ENCODE measurements at places on chromosomes 1 and 21.

- DNase-seq, result peak; percentile 53
These were observed 48.9 kb downstream of the HLCS start for GRCh38 chr21:36917471-36918158.

GRCh38 chr1:10415211-10415930 lies 14.9 kb upstream of the CENPS start:
- no peak for DNase-seq

DNA sequence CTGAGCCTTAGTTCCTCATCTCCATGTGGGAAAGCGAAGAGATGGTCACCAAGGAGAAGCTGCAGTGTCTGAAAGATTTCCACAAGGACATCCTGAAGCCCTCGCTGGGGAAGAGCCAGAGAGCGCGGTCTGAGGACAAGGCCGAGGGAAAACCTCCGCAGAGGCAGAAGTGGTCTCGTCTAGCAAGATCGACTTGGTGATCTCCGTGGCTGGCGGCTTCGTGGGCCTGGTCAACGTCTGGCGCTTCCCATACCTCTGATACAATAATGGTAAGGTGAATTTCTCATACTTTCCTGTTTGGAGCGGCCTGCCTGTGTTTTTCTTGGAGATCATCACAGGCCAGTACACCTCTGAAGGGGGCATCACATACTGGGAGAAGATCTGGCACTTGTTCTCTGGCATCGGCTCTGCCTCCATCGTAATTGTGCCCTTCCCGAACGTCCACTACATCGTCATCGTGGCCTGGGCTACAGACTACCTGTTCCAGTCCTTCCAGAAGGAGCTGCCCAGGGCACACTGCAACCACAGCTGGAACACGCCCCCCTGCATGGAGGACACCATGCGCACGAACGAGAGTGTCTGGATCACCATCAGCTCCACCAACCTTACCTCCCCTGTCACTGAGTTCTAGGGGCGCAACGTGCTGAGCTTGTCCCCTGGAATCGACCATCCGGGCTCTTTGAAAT lies 841.1 kb upstream of the TMPRSS15 start:
- DNase-seq, result peak; percentile 36

DNA sequence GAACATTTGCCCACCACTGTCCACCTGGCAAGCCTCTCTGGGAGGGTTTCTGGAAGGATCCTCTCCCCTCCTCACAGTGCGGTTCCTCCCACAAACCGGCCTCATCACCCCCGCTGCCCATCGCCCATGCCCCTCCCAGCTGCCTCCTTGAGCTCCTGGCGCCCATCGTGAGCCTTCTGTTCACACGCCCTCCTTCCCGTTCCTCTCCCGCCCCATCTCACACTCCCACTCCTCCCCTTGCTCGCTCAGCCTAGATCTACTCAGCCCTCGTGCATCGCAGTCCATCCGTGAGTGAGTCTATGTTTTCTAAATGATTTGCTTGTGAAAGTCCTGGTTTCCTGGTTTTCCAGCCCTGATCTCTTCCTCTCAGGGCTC lies 119.1 kb upstream of the C1orf174 start:
- DNase-seq, result no peak

DNA sequence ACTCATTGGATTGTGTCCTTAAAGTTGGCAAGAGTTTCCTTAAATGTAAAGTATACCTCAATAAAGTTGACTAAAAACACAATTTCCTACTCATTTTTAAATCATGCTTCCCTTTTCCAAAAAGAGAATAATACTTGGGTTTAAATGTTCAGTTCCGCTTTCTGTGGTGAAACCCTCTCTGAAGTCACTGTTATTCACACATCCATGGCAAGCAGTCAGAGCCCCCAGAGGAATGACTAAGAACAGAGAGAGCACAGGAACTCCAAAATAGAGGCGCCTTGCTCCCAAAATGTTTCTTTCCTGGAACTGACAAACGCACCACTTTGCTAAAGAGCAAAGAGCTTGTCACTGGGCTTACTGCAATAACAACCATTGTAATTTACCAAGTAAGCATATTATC lies 142.5 kb downstream of the TIAM1 start:
- no peak for DNase-seq

DNA sequence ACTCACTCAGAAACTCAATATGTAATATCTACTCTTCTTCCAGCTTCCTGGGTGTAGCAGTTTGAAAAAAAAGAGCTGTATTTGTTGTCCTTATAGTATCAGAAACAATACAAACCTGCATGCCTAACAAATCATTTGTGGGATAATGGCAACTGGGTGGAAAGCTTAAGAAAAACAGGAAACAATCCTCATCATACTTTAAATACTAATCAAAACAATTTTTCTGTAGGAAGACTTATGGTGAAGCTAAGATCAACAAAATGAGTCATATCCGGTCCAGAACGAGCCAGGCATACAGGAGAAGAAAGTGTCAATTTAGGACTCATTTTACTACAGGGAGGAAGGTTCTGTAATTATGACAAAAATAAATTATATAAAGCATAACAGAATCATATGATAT lies 181.8 kb upstream of the ADGRL4 start:
- DNase-seq, result no peak

DNA sequence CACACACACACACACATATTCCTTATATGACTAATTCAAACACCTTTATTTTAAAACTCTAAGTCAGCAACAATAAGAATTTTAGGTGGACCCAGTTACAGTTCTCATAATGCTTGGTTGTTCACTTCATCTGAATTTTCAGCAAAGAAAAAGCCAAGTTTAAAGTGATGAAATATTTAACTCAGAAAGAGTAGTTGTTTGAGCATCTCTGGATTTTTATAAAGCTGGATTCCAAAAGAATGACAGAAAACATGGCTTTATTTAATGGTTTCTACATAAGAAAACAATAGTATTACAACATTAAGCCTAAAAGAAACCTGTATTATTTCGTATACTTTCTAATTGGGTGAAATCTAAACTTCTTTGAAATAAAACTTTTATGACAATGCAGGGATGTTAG lies 54.2 kb upstream of the ADAMTS5 start:
- DNase-seq, result no peak

DNA sequence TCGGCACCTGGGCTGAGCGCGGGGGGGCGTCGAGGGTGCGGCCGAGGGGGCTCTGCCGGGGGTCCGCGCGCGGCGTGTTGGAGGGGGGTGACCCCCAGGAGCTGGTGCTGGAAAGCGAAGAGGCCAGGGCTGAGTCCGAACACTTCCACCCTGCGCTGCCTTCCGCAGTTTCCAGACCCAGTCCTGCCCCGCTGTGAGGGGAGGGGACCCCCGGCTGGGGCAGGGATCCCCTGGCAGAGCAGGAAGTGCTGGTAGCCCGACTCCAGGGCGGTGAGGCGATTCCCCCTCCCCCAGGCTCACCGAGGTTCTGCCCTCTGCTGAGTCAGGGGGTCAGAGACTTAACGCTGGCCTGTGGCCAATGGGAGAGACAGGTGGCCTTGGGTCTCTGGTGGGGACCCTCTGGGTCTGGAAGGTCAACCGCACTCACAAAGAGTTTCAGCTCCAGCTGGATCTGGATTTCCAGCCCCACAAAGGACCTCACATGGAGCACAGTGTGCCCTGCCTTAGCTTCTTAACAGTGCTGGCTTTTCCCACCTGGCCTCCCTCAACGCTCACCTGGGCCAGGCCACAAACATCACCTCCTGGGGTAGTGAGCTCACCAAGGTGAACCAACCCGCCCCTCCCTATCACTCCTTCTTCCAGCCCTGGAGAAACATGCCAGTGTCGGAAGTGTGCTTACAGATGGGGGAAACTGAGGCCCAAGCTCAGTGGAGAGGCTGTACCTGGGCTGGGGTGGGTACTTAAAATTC lies 39.8 kb upstream of the SYNC start:
- DNase-seq, result peak; percentile 71

- DNase-seq, result peak; percentile 67
These were observed 773 bp downstream of the CHD1L start for GRCh38 chr1:147243228-147243685.

- no peak for DNase-seq
These were observed 1.0 kb upstream of the PPIE start for GRCh38 chr1:39737546-39738169.

- DNase-seq, result no peak
These were observed 53.6 kb downstream of the POFUT2 start for GRCh38 chr21:45234127-45234526.

- no peak for DNase-seq
These were observed 142.6 kb downstream of the KAZN start for GRCh38 chr1:14741082-14741481.

DNA sequence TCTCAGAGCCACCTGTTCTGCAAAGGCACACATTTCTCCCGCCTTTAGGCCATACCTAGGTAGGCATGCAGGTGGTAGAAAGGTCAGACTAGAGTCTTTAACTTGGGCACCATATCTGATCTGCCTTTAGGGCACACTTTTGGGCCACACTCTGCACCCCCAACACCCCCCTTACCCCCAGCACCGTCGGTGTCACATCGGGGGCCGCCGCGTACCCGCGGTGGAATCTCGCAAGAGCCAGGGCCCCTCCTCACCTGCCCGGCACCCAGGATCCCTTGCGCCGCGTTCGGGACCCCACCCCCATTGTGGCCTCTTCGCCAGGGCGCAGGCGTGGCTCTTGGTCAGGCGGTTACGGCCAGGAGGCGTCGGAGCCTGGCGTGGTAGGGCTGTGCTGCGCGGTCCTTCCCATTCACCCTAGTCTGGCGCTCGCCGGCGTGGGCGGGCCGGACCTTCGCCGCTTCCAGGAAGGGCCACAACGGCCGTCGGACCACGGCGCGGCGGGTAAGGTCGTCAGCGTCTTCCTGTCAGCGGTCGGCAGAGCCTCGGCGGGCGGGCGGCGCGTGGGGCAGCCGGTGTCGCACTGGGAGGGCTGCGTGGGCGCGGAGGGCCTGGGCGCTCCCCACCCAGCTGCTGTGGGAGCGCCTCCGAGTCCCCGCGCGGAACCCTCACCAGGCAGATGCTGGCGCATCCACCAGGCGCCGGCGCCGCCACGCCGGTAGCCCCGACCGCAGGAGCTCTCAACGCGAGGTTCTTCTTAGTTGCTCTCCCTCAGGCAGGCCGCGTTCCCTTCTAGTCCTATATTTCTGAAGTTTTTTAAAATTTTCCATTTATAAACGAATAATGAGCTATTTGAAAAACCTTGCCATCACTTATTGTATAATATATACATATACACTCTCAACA lies at the start of gene DNAH14:
DNAH14 (plus strand) TSS at position 341 of the 903 bp plus-strand sequence. CDS start 23,028 bp downstream, outside the sequence.
- DNase-seq, result peak; percentile 91

GRCh38 chr1:200035397-200035955 lies 8.0 kb downstream of the NR5A2 start:
- no peak for DNase-seq

DNA sequence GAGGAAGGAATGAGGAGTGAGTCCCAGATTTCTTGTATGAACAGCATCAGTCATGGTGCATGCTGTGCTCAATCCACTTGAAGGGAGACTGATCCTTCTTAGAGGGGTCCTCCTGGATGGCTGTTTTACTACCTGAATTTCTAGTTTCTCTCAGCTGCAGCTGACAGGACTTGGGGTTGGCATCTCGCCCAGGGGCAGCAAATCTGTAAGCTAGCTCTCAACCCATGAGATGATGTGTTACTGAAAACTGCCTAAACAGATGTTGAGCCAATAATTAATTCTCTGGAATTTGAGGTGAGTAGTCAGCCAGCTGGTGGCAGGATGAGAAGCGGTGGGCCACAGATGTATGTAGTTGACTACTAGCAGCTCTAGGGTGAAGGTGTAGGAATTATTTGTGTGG lies 19.6 kb downstream of the BACH1 start:
- DNase-seq, result no peak

GRCh38 chr1:26122988-26123973 lies 11.7 kb downstream of the PDIK1L start:
- DNase-seq, result no peak

GRCh38 chr1:206679738-206680211 lies 4.9 kb upstream of the MAPKAPK2 start:
- DNase-seq, result no peak

DNA sequence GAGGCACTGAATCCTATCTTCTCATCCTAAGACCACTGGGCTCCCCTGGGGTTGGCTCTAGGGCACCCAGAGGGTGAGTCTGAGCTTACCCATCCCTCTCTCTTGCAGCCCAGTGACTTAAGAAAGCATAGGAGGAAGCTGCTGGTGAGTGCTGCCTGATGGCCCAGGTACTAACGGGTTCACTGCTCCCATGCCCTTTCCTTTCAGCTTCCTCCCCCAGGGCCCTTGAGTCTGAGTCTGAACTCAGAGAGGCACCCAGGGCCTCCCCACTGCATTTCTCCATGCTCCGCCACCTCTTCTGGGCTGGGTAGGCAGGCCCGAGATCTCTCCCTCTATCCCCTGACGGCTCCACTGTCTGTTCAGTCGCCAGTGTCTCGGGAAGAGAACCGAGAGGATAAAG lies 29.7 kb downstream of the PPFIA4 start:
- DNase-seq, result no peak

DNA sequence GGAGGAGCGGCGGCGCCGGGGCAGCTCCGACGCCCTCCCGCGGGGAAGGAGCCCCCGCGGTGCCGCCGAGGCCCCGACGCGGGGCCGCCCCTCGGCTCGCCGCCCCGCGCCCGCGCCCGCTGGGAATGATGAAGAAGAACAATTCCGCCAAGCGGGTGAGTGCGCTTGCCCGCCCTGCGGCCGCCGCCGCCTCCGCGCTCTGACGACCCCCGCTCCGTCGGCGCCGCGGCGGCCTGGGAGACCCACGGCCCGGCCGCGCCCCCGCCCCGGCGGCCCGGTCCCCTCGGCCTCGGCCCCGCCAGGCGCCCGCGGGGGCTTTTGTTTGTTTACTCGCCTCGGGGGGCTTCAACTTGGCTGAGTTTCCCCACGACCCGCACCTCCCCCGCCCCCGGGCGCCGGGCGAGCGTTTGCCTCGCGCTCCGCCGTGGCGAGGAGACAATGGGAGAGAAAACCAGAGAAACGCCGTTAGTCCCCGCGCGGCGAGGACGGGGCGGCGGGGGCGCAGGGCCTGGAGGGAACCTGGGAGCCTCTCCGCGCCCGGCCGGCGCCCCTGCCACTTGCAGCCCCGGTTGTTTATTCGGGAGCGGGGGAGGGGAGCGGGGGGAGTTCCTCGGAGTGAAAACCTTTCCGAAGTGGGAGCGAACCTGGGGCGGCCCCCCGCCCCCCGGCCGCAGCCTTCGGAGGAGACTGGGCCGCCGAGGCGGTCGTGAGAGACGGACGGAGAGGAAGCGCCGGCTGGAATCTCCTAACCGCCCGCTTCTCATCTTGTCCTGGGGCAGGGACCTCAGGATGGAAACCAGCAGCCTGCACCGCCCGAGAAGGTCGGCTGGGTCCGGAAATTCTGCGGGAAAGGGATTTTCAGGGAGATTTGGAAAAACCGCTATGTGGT lies 661 bp downstream of the PLEKHO1 start:
- DNase-seq, result no peak
